MCF 10A (cell line): ENCODE measurements at places on chromosomes 4 and X. TPM values are rescaled to one million over a fixed set of nuclear protein-coding genes. Genes with fewer than 3 reads are reported as not detected.

The ODAPH gene
- total RNA-seq: not detected in 2 replicates

The PDE6B gene
- total RNA-seq: not detected in 2 replicates

The GAGE12F gene
- not detected in 2 replicates for total RNA-seq

The RPS6KA3 gene
- total RNA-seq: 31.9 and 42.4 TPM in 2 replicates

- DNase-seq: no peak
Measured at GRCh38 chrX:68995386-68995779, 166.6 kb downstream of the EFNB1 start.

DNA sequence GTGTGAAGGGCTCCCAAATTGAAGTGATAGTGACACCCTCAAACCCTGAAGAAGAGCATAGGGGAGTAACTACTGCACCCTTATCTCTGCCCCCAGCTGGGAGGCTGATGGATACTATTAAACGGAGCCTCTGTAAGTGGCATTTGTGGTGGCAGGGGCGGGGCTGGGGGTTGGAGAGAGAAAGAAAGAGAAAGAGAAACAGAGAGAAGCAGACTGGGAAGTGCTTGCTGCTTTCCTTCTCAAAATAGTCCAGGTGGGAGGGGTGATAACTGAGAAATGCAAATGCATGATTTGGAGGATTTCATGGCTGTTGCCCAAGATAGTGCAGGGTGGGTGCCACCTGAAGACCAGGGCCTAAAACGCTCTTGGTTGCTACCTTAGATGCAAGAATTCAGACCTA is 253.5 kb upstream of the GATB start:
- DNase-seq: no peak

DNA sequence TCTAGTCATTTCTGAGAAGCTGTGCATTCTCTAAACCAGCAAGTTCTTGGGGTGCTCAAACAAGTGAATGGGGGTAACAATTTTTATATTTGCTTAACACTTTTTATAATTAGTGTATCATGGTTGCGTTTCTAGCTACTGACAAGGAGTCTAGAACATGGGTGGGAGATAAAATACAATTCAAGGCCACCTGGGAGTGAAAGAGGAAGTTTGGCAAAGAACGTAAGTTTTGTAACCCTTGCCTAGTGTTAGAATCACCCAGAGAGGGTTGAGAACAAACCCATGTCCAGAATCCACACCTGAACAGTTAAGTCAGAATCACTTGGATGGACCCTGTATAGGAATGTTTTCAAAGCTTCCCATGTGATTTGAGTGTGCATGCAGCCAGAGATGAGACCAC is 92.7 kb downstream of the AFF2 start:
- no peak for DNase-seq

- no peak for DNase-seq
Measured at GRCh38 chr4:186298031-186298647, 32.1 kb downstream of the F11 start.

- DNase-seq: peak; percentile 78
Measured at GRCh38 chr4:23097251-23097650, 404.5 kb downstream of the GBA3 start.

GRCh38 chr4:18366892-18367291 is 345.3 kb upstream of the LCORL start:
- DNase-seq: peak; percentile 51

DNA sequence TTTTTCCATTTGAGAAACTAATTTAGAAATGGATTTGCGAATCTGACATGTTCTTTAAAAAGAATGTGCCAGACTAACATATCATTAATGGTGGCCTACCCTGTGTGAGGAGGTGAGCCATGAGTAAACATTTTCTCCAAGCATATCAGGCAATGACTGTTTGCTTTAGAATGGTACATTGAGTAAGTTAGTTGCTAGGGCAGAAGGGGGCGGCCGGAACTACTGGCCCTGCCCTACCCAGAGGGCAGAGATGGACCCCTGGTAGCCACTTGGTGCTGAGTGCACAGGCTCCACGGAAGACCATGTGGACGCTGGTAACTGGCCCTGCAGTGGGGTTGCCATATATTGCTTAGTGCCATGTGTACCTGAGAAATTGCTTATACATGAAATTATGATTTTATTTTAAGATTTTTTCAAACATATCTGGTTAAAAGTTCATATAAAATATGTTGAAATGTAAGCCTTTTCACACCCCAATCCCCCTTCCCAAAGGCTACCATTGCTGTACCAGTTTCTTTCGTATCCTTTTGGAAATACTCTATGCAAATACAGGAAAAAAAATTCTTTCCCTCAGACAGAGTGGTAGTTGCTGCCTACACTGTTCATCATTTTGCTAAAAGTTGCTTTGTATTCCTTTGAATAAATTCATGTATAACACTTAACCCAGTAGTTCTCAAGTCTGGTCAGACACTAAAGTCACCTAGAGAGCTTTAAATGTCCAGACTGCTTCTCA is 8.8 kb downstream of the FNIP2 start:
- no peak for DNase-seq

- DNase-seq: peak; percentile 34
Measured at GRCh38 chr4:186137196-186137794, 32.8 kb downstream of the FAM149A start.
